ENCODE measurements at places on chromosomes 13 and 19. TPM values are rescaled to one million over a fixed set of nuclear protein-coding genes. Genes with fewer than 3 reads are reported as not detected.

Gene KL
- total RNA-seq, result not detected

Gene KIR2DL1
- total RNA-seq, result not detected

Gene UBA52
- total RNA-seq, result 1,024 TPM

Gene RASAL3
- not detected for total RNA-seq

Gene NLRP7
- not detected for total RNA-seq

Gene ZNF628
- total RNA-seq, result 0.48 TPM

Gene RASL11A
- 0.72 TPM for total RNA-seq

Gene C2CD4C
- total RNA-seq, result 1.7 TPM

Gene MAST1
- 1.4 TPM for total RNA-seq

Gene KLK13
- total RNA-seq, result not detected

Gene CEACAM3
- total RNA-seq, result not detected

Gene RASIP1
- 3.2 TPM for total RNA-seq

Gene TMEM38A
- total RNA-seq, result 7.7 TPM

Gene GFY
- total RNA-seq, result not detected

Gene ARL11
- 0.24 TPM for total RNA-seq
